ENCODE measurements at places on chromosomes 4 and X.

DNA sequence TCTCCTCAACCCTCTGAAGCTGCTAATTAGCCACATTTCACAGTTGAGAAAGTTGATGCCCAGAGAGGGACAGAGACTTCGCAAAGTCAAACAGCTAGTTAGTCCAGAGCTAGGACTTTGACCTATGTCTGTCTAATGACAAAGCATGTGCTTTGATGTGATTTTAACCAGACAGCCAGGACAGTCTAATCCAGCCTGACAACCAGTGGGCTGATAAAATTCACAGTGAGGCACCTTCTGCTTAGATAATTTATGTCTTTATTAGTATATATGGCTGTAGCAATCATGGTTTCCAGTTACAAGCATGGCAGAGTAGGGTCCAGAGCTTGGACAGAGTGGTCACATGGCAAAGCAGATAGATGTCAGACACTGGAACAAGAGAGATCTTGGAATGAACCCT, 133.6 kb upstream of the C1QTNF7 start:
- no peak for DNase-seq

- DNase-seq = no peak
These were observed 48.8 kb downstream of the MCUB start for GRCh38 chr4:109608879-109609278.

GRCh38 chr4:40536032-40536431, 93.6 kb downstream of the RBM47 start:
- no peak for DNase-seq

DNA sequence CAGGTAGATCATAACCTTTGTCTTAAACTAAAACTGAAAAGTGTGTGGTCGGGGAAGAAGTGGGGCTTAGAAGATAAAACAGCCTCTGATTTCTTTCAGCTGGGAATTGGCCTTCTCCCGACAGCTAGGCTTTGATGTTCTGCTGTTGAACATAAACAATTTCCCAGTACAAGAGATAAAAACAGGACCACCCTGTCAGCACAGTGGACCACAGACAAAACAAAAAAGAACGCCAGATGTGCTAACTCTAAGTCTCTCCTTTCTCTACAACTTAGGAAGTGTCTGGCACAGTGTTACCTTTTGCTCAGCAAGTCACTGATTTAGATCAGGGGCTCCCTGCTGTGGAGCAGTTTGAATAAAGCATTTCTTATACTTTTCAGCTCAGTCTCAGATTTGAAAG, 87.5 kb upstream of the UXT start:
- no peak for DNase-seq

DNA sequence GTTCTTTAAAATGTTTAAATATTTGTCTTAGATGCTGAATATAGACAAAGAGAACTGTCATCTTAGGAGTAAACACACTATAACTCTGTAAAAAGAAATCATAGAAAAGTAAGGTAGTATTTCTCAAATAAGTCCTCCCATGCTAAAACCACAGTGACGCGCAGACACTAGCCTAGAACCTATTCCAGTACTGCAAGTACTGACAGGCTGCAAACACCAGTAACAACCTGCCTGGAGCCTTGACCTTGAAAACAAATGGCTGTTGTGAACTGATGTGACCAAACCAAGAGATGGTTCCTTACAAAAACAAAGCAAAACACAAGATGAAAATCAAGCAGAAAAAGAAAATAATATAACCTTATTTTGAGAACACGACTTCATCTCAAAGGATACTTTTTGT, 8.5 kb downstream of the TIFA start:
- DNase-seq = no peak

DNA sequence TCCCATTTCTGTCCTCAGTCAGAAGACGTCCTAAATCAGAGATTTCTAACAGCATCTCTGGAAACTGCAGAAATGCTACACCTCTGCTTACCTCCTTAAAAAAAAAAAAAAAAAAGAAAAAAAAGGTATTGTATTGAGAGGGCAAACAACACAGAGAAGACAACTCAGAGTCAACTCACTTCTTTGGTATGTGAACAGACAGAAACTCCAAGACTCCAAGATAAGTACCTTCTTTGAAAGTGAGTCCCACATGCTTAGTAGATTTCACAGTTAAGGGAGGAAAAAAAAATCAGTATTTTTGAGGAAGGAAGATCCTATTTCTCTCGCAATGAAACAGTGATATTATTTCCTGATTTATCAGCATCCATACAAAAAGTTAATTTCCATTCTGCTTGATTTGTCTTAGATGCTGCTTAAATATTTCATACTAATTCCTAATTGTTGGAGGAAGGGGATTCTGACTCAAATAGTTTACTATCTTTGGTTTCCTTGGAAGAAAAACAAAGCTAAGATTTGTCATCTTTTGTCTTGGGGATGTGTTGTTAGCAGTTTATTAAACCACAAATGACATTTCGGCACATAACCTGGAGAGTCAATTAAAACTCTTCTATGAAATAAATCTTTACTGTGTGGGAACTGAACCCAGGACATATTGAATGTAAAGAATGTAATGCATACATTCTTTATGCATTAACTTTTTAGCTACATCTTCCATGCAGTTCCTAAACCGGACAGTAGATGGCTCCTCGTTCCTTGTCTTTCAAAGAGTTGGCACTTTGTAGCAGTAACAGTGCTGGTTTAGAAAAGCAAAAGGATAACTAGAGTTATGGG, 4.7 kb downstream of the RASGEF1B start:
- DNase-seq = peak; percentile 44

GRCh38 chrX:33183361-33183760, 28.0 kb downstream of the DMD start:
- no peak for DNase-seq

DNA sequence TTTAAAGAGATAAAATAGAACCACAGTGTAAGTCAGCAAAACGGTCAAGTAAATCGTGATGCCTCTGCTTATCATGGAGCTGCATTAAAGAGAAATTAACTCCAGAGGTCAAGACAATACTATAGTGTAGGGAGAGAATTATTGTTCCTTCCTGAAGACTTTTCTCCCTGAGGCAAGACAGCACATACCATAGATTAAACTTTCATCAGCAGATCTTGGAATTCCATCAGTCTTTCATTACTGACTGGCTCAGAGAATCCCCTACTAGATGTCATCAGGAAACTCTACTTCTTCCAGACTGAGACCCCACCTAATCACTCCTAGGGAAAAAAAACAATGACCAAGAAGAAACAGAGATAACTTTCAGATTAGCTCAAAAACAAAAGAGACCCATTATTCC, 131.3 kb downstream of the NSUN7 start:
- no peak for DNase-seq

GRCh38 chr4:87953826-87954225, 21.7 kb upstream of the SPP1 start:
- no peak for DNase-seq

DNA sequence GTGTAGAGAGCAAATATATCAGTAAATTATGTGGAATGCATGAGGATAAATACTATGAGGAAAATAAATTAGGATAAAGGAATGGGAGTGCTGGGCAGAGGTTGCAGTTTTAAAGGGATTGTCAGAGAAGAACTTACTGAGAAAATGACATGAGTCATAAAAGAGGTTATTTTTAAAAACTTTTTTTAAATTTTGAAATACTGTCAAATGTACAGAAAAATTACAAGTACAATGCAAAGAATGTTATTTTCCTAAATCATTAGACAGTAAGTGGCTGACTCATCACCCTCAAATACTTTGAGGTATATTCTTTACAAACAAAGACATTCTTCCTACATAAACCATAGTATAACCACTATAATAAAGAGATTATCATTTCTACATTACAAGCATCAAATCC, 29.8 kb upstream of the H2AZ1 start:
- DNase-seq = no peak

DNA sequence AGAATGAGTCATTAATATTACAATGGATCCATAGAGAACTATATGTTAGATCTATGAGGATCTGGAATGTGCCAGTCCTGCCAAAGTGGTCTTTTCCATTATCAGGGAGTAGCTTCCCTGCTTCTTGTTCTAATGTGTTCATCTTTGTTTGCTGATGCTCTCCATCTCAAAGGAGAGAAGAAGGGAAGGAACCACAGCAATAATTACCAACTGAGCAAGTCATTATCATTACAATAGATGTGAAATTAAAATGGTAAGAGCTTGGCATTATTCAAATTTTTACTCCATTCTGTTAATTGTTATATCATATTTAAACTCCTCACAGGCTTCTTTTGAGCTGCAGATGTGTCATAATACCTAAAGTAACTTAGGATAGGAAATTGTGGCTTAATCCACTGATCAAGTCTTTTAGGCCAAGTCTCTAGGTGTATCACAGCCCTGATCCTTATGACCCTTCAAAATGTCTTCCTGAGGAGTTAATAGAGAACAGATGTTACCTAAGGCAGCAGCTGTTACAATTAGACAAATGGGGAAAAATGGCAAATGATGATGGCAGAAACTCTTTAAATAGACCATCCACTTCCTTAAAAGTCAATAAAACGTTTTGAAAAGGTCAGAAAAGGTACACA, 1492.7 kb upstream of the IGFBP7 start:
- DNase-seq = no peak

GRCh38 chrX:154013614-154014360, 5.9 kb downstream of the IRAK1 start:
- peak; percentile 25 for DNase-seq

- no peak for DNase-seq
These were observed 39.9 kb downstream of the FAM149A start for GRCh38 chr4:186144198-186144945.

DNA sequence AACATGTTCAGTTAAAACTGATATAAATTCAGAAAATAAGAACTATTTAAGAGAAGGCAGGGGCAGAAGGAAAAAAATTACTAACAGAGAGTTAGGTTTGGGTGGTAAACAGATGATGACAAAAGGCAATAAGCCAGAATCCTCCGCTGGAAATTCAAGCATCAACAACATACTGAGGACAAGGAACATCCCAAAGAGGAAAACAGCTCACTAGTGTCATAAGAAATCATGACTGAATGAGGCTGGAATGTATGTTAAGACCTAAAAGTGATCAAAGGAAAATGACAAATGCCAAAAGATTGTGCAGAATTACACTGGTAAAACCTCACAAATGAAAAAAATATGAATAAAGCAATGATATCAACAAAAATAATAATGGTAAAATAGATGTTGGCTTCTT, 88.4 kb downstream of the WDFY3 start:
- DNase-seq = no peak

GRCh38 chr4:6349896-6350603, 80.4 kb downstream of the WFS1 start:
- no peak for DNase-seq

GRCh38 chr4:3700736-3701135, 65.4 kb upstream of the ADRA2C start:
- DNase-seq = no peak

DNA sequence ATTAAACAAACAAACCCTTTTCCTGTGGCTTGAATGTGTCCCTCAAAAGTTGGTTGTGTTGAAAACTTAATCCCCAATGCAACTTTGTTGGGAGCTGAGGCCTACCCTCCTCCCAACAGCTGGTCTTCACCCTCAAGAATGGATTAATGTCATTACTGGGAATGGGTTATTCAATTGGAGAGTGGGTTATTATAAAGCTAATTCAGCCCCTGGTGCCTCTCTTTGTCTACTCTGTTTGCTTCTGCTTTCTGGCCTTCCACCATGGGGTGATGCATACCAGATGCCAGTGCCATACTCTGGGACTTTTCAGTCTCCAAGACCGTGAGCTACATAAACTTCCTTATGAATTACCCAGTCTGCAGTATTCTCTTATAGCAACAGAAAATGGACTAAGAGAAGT, 706.5 kb downstream of the CCSER1 start:
- no peak for DNase-seq
